ENCODE measurements at places on chromosomes 16 and 17.

- no peak for DNase-seq
Measured at GRCh38 chr16:15993541-15993940, 44.1 kb downstream of the ABCC1 start.

- no peak for DNase-seq
Measured at GRCh38 chr16:11870399-11870798, 19.1 kb upstream of the RSL1D1 start.

GRCh38 chr16:56977823-56978430, 11.4 kb upstream of the NLRC5 start:
- no peak for DNase-seq

- no peak for DNase-seq
Measured at GRCh38 chr16:18969855-18970240, 13.9 kb upstream of the TMC7 start.

DNA sequence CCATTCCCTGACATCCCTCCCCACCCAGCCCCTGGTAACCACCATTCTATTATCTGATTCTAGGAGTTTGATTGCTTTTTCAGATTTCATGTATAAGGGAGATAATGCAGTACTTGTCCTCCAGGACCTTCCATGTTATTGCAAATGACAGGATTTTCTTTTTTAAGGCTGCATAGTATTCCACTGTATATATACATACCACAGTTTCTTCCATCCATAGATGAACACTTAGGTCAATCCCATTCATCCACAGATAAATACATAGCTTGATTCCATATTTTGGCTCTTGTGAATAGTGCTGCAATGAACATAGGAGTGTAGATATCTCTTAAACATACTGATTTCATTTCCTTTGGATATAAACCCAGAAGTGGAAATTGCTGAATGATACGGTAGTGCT, 183.3 kb downstream of the CEP112 start:
- DNase-seq = no peak

DNA sequence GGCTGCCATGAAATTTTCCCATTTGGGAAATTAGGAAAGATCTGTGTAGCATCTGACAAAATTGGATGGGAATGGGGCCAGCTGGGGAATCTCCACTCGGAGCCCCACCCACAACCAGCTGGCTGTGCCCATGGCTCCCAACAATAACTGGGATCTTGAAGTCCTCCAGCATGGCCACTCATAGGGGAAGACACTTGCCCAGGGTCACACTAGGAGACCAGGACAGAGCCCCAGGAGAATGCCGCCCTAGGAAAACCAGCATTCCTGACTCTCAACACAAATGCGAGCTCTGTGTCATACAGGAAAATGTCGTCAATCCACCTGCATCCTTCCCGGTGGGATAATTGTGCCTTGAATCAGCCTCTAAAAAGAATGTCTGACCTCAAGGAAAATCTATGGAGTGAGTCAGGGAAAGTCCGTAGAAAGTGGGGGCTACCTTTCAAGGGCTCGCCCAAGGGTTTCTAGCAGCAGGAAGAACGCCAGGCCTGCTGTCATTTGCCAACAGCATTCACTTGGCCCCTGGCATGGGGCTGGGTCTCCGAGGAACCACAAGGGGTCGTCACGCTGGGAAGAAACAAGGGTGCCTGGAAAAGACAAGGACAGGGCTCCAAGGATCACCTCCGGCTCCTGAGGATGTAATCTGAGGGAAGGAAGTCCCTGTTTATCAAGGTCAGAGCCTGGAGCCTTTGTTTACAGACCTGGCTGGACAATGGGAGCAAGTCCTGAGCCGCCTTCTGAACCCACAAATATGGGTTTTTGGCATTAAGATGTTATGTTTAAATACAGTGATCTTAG, 15.9 kb downstream of the CDH5 start:
- no peak for DNase-seq

DNA sequence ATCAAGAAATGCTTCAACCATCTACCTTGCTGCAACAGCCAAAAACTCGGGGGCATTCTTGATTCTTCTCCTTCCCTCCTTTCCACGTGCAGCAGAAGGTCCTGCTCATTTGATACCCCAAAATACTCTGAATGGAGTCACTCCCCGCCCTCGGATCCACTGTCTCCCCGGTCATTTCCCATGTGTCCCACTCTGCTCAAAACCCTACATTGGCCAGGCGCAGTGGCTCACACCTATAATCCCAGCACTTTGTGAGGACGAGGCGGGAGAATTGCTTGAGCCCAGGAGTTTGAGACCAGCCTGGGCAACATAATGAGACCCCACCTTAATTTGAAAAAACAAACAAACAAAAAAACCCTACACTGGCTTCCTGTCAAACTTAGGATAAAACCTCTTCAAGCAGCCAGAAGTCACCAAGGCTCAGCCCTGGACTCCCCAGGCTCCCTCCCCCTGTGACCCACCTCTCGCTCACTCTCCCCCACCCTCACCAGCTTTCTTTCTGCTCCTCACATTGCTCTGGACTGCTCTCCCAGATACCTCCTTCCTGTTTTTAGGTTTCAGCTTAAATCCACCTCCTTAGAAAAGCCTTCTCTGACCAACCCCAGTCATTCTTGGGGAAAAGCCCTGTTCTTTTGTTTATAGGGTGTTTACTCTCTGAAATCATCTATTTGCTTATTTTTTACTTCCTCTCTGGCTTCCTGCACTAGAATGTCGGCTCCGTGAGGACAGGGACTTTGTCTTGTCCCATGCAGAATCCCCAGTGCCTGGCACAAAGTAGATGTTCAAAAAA, 2.8 kb downstream of the SLC13A2 start:
- peak; percentile 27 for DNase-seq

DNA sequence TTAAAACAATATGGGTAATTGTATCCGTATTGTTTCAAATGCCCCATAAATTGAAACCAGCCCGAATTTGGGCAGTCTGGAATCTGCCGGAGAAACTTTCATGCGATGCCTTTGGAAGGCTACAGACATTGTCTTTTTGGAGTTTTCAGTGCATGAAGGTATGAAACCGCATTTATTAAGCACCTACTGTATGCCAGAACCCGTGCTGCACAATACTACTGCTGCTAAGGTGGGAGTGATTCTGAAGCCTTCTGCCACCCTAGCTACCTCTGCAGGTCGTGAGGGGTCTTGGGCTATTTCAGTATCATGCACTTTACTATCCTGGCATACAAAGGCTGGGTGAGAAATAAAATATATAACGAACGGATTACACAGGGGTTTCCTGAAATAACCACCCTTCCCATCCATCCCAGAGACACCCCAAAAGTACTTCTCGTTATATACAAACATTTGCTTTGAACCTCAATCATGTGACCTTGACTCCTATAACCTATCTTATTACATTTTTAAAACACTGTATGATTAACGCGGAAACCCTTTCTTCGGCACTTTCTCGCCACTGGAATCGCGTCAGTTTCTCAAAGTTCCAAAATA, 1.0 kb upstream of the MSI2 start:
- DNase-seq = no peak

- DNase-seq = no peak
Measured at GRCh38 chr17:40464392-40464855, 21.2 kb downstream of the IGFBP4 start.

DNA sequence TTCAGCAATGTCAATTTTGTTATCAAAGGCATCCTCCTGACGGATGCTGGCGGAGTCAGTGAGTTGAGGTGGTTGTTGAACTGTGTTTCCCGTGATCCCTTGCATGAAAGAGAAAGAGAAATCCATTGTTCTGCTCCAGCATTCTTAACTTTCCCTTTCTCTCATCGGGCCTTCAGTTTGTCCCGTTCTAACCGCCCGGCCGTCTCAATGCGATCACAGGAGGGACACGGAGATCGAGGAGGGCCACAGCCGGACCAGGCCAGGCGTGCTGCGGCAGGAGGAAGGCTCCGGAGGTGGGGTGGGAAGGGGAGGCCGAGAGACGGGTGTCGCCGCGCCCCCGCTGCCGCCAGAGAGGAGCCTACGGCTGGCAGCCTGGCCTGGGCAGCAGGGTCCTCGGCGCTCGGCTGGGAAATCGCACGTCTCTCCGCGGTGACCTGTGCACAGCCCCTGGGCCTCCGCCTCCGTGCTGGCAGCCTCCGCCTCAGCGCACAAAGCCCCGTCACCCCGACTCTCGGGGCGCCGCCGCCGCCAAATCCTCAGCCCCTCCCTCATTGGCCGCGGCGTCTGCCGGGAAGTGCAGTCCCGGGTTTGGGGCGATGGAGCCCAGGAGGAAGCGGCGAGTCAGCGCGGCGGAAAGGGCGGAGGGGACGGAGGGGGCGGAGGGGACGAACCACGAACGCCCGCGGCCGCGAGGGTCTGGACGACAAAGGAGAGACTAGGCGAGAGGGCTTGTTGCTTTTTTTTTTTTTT, 38.1 kb downstream of the SOST start:
- DNase-seq = peak; percentile 81

GRCh38 chr17:58047376-58048150, 35.7 kb upstream of the DYNLL2 start:
- no peak for DNase-seq

DNA sequence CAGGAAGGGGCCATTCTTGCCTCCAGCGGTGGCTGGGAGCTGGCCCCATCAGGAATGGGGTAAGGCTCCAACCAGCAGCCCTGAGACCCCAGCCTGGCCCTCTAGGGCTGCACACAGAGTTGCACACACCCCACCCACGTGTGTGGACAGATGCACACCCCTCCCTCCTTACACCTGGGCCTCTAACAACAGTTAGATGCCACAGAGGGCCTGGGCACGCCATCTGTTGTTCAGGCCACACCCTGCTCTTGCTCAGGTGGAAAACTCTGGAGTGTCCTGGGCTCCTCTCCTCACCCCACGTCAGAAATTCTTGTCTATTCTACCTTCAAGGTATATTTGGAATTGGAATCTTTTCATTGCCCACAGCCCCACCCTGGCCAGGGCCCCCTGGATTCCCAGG, 13.3 kb upstream of the RAI1 start:
- no peak for DNase-seq

DNA sequence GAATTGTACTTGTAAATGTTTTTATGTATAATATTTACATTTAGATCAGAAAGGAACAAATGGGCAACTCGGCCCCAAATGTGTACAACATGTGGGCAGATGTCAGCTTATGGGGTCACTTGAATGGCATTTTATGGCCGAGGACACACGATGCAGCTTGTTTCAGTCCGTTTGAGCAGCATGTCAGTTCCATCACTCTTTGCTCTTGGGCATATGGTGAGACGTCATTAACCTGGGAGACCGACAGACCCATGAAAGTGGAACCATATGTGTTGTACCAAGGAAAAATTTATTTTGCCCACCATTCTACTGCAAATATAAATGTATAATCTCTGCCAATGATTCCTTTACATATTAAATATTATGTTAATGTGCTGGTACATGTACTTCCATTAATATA, 561.9 kb upstream of the SOX9 start:
- DNase-seq = no peak

GRCh38 chr16:10876799-10877341, at the start of gene CIITA:
TSS of gene CIITA (plus strand) at chr16:10877202. CDS start at chr16:10877331, 129 bp downstream.
- peak; percentile 54 for DNase-seq

DNA sequence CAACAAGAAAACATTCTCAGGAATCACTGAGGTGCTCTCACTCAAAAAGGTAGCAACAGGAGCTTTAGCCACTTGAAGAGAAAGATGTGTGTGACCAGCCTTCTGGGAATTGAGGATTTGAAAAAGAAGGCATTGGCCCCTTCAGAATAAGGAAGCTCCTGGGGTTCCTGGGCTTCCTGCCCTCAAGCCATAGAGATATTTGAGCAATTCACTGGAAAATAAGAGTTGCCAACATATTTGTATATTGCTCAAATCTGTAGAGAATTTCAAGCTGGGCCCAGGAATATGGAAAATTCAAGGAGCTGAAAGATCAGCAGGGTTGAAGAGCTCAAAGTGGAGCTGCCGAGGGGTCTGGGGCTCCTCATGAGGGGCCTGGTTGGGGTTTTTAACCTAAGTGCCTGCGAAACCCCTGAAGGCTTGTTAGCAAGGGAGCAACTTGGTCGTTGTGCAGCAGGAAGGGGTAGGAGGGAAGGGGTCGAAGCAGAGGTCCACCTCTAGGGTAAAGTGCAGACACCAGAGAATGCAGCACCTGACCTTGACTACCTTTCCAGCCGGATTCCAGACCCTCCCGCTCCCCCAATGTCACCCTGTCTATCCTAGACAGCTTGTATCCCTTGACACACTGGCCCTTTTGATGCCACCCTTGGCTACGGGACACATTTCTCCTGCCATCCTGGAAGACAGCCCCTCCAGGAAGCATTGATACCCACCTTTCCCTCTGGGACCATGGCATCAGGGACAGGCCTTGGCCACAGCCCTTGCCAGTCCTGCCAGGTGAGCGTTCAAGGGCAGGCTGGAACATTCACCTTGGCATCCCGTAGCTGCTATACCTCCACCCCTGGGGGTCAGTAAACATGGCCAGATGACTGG, 67.6 kb upstream of the SREBF1 start:
- DNase-seq = no peak

- no peak for DNase-seq
Measured at GRCh38 chr17:70394473-70395232, 225.3 kb downstream of the KCNJ2 start.

- DNase-seq = peak; percentile 97
Measured at GRCh38 chr17:1467898-1468492, 12.0 kb upstream of the CRK start.

DNA sequence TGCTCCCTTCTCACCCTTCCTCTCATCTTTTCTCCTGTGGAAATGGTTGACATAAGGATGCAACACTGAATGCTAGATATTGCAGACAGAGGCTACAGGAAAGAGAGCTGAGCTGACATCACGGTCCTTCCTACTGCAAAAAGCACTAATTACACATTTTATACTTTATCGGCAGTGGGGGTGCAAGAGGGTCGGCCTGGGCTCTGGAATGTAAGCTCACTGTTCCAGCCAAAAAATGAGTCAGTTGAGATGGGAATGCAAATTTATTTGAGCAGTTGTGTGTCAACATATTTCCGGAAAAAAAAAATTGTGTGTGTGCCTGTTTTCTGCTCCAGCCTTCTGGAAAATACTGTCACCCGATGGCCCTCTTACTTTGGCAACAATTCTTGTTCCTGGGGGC, 14.1 kb upstream of the MRTFB start:
- no peak for DNase-seq

- peak; percentile 75 for DNase-seq
Measured at GRCh38 chr16:53048139-53048915, 4.4 kb downstream of the CHD9NB start.

GRCh38 chr16:52548261-52549010, 1.5 kb upstream of the TOX3 start:
- no peak for DNase-seq

DNA sequence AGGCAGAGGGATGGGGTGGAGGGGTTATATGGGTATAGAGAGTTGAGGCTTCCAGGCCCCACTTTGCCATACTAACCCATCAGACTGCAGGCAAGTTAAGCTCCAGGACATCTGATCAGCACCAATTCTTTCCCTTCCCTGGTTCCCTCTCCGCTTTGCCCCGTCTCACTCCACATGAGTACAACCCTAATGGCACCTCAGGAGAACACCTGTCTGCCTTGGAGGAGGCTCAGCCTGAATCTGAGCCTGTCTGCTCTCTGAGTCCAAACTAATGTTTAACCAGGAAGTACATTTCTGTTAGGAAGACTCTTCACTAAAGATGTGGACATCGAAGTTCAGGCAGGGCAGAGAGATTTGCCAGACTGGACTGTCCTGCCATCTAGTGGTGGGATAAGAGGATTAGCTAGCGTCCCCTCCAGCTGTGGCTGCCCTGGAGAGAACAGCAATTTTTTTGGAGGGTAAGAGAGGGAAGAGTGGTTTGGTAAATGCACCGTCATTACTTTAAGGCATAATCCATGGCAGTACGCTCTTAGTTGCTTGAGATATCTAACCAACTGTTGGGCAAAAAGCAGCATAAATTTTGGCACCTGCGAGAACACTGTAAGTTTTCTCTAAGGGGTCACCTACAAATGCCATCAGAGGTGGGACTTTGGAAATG, 29.2 kb upstream of the LRRC75A start:
- DNase-seq = peak; percentile 82

All from left lobe of liver (tissue), 2 donors.